DMS153 (cell line): ENCODE measurements at places on chromosomes 2 and 18.

DNA sequence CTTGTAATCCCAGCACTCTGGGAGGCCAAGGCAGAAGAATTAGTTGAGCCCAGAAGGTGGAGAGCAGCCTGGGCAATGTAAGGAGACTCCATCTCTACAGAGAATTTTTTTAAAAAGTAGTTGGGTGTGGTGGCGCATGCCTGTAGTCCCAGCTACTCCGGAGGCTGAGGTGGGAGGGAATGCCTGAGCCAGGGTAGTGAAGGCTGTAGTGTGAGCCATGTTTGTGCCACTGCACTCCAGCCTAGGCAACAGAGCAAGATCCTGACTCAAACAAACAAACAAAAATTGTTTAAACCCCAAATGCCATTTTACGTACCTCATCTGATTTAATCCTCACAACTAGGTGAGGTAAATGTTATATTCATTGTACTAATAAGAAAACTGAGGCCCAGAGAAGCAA, 38.2 kb downstream of the LPIN2 start:
- no peak for DNase-seq

- no peak for DNase-seq
Measured at GRCh38 chr2:157644776-157645175, 16.1 kb upstream of the ACVR1C start.

- DNase-seq: no peak
Measured at GRCh38 chr18:22080035-22080434, 89.4 kb upstream of the GATA6 start.

- DNase-seq: no peak
Measured at GRCh38 chr2:121333231-121333630, 48.2 kb upstream of the TFCP2L1 start.
